Right atrium auricular region (tissue), 2 donors: ENCODE measurements at places on chromosomes 13 and 19. TPM values are rescaled to one million over a fixed set of nuclear protein-coding genes. Genes with fewer than 3 reads are reported as not detected.

RNF225 gene
- total RNA-seq = not detected

ZNF560 gene
- not detected for total RNA-seq

MCF2L gene
- total RNA-seq = 17.1 TPM

FGF9 gene
- total RNA-seq = 3.2 TPM

CD209 gene
- total RNA-seq = 4.3 TPM

FSD1 gene
- not detected for total RNA-seq

DNA sequence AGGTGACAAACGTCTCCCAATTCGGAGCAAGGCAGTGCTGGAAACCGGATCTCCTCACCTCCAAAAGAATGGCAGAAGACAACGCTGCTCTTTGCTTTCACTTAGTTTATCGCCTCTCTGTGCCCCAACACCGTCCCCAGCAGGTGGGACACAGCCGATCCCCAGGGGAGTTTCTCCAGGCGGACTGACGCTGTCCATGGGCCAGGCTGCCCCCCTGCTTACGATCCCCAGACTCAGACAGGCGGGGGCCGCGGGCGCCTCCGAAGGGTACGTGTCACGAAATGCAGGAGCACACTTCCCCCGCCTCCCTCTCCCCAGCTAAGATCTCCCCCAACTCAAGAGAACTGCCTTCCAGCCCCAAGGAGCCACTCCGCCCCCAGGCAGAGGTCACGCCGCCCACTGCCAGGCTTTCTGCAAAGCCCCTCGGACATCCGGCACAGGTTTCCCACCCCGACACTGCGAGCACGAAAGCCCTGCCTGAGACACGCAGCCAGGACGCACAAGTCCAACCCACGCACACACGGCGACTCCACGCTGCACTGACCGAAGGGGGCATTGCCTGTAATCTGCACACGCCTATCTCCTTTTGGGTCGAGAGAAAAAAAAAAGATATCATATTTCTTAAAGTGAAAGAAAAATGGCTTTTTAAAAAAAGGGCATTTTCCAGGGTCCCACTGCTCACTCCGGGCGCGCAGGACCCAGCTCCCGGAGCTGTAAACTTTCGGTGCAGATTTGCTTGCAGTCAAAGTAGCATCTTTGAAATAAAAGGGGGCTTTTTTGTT, 2.0 kb downstream of the SPRY2 start:
- DNase-seq = peak; percentile 83

- no peak for DNase-seq
Measured at GRCh38 chr13:100809129-100809390, 134.5 kb upstream of the TMTC4 start.

DNA sequence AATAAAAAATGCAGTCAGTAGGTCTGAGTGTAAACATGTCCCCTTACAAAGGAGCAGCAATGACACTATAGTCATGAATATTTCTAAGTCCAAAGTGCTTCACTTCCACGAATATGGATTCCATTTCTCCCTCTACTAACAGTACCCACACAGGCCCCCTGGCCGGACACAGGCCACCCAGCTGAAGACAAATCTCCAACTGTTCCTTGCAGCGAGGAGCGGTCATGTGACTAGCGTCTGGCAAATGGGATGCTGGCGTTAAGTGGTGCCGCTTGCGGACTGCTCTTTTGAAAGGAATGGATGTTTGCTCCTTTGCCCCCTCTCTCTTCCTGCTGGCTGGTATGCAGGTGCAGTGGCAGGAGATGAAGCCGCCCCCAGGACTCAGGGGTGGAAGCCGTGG, 16.2 kb downstream of the PPP1R12C start:
- no peak for DNase-seq

GRCh38 chr19:36604656-36605100, 435 bp upstream of the ZNF382 start:
- peak; percentile 74 for DNase-seq

GRCh38 chr19:48887861-48888612, 10.5 kb downstream of the TULP2 start:
- DNase-seq = no peak

DNA sequence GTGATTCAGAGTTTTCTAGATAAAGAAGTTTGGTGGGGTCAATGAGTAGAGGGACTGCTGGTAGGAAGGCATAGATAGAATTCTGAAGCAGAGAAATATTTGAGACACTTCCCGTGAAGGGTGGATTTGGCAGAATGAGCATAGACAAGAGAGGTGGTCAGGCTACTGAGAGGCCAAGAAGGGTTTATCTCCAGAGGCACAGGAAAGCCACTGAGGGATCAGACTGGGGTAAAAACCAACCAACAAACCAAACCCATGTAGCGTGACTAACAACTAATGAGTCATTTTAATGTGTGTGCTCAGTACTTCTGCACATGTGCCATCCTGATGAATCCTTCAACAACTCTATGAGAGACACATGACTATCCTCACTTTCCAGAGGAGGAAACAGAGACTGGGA, 60.0 kb upstream of the SERP2 start:
- no peak for DNase-seq

DNA sequence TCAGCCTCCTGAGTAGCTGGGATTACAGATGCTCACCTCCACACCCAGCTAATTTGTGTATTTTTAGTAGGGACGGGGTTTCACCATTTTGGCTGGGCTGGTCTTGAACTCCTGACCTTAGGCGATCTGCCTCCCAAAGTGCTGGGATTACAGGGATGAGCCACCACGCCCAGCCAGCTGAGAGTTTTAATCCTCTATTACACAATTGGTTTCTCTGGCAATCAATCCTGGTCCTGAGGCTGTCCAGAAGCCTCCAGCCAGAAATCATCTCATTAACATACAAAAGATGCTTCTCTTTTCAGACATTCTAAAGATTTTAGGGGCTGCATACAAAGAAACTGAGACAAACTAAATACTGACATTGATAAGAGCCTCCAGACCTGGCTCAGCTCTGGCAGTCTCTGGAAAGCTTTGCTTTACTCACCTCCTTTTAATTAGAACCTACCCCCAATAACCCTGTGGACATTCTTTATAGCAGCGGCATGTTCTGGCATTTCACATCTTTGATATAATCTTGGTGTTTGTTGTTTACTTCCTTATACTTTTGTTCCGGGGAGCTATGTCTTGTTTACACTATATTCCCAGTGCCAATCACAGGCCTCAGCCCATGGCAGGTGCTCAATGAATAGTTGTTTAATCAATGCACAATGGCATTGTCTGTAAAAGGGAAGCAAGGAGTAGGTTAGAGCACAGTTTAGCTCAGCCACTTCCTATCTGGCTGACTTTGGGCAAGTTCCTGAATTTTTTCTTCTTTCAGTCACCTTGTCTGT, 4.1 kb upstream of the ZNF724 start:
- DNase-seq = no peak

GRCh38 chr19:16351133-16351809, 26.6 kb downstream of the KLF2 start:
- no peak for DNase-seq

DNA sequence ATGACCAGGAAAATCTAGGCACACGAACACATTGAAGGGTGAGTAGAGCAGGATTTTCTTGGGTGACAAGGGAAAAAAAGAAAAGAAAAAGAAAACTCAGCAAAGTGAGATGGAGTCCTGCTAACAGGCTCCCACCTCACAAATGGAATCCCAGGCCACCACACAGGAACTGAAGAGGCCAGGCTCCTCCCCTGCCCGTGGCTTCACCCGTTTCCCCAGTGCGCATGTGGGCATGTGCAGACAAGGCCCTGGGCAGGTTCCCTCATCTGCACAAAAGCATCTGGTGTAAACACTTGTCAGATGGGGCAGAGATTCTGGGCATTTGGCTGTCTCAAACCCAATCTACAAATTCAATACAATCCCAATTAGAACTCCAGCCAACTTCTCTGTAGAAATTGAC, 24.5 kb downstream of the CFAP97D2 start:
- no peak for DNase-seq

DNA sequence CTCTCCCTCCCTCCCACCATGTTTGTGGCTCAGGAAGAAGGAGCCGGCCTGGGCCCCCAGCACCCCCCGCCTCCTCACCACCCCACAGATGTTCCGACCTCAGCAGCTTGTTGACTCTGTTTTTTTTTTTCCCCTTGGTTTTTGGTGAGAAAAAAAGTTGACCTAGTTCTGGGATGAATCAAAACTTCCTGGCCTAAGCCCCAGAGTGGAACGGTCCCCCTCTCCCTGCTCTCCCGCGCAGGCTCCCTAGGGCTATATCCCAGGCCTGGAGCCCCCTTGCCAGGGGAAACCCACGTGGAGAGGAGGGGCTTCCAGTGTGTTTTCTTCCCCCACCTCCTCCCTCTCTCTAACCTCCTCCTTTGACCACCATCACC, 4.0 kb downstream of the COL5A3 start:
- peak; percentile 60 for DNase-seq

GRCh38 chr19:48964205-48965039, 687 bp upstream of the FTL start:
- no peak for DNase-seq

DNA sequence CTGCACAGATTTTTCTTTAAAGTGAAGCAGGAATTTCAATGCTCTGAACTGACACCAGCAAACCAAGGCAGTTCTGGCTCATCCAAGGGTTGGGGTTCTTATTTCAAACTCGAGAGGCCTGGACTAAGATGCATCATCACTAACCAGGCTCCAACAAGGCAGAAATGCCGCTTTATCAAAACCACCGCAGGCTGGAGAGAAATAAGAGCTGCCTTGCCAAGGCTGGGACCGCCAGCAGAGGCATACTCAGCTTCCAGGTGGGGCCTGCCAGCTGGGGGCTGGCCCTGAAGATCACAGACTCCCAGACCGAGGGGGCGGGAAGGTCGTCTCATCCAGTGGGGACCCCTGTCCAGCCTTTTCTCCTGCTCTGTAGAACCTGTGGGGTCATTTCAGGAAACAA, 37.4 kb upstream of the GAS6 start:
- DNase-seq = peak; percentile 30

GRCh38 chr13:45915686-45916439, 64.3 kb upstream of the SIAH3 start:
- DNase-seq = no peak

GRCh38 chr13:106352850-106353249, 182.6 kb downstream of the EFNB2 start:
- DNase-seq = no peak

- DNase-seq = no peak
Measured at GRCh38 chr13:111541345-111541744, 220.9 kb downstream of the TEX29 start.

- peak; percentile 99 for DNase-seq
Measured at GRCh38 chr19:45443462-45444317, 20.0 kb upstream of the ERCC1 start.

DNA sequence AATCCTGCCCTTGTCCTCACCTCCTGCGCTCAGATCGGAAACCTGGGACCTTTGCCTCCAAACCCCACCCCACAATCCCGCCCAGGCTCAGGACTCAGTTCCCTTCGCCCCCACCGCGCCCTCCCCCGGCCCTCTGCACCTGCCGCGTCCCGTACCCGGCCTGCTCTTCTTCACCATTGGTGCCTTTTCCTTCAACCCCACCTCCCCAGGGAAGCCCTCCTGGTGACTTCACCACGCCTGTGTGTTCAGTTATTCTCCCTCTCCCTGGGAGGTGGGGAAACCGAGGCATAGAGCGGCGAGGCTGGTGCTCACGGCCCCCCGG, 19.3 kb upstream of the TCF3 start:
- no peak for DNase-seq
